ENCODE measurements at places on chromosomes 6 and 20.

- no peak for DNase-seq
Observed at GRCh38 chr20:63206878-63207277, 9.1 kb downstream of the YTHDF1 start.

DNA sequence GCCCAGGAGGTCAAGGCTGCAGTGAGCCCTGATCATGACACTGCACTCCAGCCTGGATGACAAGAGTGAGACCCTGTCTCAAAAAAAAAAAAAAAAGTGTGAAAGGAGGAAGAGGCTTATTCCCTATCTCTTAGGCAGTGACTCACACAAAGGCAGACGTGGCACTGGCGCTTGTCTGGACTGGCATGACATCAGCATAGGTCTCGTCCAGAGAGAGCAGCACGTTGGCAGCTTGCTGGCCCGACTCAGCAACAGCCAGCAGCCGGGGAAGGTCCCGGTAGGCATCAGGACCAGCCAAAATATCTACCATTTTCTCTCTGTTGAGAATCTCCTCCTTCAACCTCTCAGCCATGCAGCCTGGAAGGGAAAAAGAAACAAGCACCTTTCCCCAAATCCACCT lies 14.1 kb downstream of the CDK5RAP1 start:
- peak; percentile 85 for DNase-seq

- no peak for DNase-seq
Observed at GRCh38 chr6:111842271-111842822, 30.9 kb downstream of the FYN start.

DNA sequence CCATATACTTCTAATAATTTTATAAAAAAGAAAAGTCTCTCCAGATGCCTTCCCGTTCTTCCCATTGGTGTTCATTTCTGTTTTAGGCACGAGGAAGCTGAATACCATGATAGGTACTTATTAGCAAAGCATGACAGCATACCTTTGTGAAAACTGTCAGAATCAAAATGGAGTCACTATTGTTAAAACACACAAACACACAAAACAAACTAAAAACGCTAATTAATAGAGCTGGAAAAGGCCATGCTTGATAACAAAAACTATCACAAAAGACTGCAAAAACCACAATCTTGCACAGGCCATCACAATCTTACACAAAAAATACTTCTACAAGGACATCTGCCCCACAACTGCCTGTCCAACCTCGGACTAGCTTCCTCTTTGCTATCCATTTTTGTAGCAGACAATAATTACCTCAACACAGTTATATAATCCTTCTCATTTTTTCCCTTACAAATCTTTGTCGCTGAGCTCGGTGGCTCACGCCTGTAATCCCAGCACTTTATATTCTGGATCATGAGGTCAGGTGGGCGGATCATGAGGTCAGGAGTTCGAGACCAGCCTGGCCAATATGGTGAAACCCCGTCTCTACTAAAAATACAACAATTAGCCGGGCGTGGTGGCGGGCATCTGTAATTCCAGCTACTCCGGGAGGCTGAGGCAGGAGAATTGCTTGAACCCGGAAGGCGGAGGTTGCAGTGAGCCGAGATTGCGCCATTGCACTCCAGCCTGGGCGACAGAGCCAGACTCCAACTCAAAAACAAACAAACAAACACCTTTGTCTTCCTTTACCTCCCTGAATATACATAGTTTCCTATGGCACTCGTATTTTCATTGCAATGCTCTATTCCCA lies 3.2 kb upstream of the ABT1 start:
- peak; percentile 45 for DNase-seq

GRCh38 chr20:11376420-11376819 lies 541.3 kb upstream of the BTBD3 start:
- no peak for DNase-seq

GRCh38 chr6:169344750-169345065 lies 91.1 kb upstream of the THBS2 start:
- no peak for DNase-seq

All from A549 (cell line).